AG09319 (cell line): ENCODE measurements at places on chromosomes 5 and 9.
A peak's percentile ranks its signal among the peaks of the same experiment; 100 is the strongest.

DNA sequence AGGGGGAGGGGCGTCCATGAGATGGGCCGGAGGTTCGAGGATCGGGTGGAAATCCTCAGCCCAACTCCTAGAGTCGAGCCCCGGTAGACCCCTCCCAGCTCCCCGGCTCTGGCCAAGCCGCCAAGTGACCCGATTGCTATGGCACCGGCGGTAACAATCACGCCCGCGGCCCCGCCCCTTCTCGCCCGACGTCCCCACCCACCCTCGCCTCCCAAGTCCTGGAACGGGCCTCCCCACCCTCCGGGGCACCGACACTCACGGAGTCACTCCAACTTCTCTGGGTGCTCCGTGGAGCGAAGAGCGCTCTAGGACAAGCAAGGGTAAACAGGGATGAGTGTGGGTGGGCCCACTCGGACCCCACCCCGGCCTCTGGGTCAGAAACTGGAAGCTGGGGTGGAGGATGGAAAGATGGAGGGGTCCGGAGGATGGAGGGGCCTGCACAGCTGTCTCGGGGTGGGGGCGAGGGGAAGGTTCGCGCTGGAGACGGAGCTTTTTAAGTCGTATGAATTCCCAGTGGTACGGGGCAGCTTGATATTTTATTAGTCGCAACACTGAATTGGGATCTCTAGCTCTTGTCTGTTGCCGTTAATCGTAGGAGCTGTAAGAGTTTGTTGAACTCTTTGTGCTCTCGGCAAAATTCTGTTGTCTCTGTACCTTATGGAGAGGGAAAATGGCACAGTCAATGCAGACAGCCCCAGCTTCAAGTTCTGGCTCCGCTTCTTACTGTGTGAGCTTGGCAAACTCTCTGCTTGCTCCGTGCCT, at the start of gene SPACA9:
TSS of gene SPACA9 (plus strand) at position 204 of the 762 bp plus-strand sequence. CDS start 5,050 bp downstream, outside the sequence.
- DNase-seq = no peak

DNA sequence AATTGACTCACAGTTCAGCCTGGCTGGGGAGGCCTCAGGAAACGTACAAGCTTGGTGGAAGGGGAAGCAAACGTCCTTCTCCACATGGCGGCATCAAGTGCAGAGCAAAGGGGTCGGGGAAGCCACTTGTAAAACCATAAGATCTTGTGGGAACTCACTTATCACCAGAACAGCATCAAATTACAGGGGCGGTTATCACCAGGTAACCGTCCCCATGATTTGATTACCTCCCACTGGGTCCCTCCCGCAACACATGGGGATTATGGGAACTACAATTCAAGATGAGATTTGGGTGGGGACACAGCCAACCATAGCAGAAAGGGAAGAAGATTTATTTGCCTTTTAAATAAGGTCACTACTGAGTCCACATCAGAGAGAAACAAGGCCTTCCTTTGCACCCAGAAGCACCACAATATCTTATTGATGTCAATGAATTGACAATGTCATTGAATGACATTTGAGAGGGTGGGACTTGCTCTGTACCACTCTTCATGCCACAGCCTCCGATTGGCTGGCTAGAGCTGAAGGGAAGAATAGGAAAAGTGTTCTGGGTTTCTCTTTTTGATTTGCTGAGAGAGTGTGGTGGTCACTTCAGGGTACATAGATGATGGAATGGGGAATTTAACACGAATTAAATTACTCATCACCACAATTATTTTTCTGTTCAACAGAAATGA, 11.0 kb downstream of the SKP2 start:
- no peak for DNase-seq

- DNase-seq = no peak
Measured at GRCh38 chr5:33675958-33676464, 215.8 kb downstream of the ADAMTS12 start.

DNA sequence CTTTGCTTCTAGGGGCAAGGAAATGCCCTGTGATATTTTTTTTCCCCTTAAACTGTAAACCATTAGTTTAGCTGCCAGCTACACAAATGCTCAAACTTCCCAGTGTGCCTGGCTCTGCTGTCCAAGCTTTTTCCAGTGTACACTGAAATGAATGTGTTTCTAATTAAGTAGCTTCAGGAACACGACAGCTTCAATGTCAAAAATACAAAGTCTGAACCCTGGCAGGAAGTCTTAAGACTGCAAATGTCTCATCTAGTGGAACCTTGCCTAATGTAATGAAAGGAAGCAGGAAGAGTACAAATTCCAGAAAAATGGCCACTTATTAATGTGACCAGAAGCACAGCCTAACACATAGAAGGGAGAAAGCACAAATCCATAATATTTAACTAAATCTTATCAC, 255.2 kb downstream of the CRB2 start:
- peak; percentile 25 for DNase-seq

DNA sequence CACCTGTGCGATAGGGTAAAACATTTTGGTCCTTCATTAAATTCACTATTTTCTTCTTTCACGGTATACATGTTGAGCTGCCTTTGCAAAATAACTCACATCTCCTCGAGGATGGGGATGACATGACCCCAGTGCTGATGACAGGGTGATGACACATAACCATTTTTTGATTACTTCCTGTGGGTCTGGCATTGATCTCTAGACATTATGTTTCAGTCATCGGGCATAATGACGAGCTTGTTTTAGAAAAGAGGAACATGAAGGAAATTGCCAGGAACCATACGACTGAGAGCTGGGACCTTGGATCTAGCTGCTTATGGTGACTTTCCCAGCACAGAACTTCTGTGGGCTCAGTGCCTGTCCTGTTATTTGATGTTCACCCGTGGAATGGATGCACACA, 25.2 kb downstream of the COL5A1 start:
- DNase-seq = no peak

DNA sequence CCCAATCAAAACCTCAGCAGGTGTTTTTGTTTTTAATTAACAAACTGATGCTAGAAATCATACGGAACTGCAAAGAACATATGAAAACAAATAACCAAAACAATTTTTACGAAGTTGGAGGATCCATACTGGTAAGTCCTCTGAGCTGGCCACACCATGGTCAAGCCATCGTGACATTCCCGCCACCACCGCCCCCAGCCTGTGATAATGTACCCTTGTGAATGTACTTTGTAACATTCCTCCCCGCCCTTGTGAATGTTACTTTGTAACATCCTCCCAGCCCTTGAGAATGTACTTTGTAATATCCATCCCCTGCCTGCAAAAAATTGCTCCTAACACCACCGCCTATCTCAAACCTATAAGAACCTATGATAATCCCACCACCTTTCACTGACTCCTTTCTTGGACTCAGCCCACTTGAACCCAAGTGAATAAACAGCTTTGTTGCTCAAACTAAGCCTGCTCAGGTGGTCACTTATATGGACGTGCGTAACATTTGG, 63.3 kb downstream of the RAPGEF6 start:
- DNase-seq = no peak

- DNase-seq = peak; percentile 83
Measured at GRCh38 chr5:143051244-143052058, 281.3 kb downstream of the ARHGAP26 start.
